Stimulated activated CD4-positive, alpha-beta T cell treated with anti-CD3 and anti-CD28 coated beads, Interleukin-4, amount 100 ng/mL, for 4 hours (primary cell): ENCODE measurements at places on chromosomes 7 and 10.
A peak's percentile ranks its signal among the peaks of the same experiment; 100 is the strongest.

- DNase-seq, result no peak
Observed at GRCh38 chr7:151009327-151010036, 14.8 kb downstream of the ATG9B start.

- DNase-seq, result no peak
Observed at GRCh38 chr7:90488220-90488619, 18.8 kb downstream of the PTTG1IP2 start.

DNA sequence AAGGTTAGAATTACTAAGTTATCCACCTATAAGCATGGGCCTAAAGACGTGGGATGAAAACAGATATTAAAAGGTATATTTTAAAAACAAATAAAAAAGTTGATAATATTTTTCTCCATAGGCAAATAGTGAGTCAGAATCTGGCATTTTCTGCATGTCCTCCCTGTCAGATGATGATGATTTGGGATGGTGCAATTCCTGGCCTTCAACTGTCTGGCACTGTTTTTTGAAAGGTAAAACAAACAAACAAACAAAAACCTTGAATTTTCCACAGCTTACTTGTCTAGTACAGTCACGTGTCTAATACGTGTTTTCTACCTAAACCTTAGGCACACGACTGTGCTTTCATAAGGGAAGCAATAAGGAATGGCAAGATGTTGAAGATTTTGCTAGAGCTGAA, 17.4 kb downstream of the HBP1 start:
- no peak for DNase-seq

DNA sequence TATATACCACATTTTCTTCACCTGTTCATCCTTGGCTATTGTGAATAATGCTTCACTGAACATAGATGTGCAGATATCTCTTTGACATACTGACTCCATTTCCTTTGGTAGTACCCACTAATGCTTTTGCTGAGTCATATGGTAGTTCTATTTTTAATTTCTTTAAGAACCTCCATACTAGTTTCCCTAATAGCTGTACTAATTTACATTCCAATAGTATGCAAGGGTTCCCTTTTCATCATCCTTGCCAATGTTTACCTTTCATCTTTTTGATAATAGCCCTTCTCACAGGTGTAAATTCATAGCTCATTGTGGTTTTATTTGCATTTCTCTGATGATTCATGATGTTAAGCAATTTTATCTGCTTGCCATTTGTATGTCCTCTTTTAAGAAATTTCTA, 159.9 kb downstream of the CALCR start:
- DNase-seq, result no peak

- DNase-seq, result no peak
Observed at GRCh38 chr10:29811751-29812427, 177.1 kb upstream of the SVIL start.

DNA sequence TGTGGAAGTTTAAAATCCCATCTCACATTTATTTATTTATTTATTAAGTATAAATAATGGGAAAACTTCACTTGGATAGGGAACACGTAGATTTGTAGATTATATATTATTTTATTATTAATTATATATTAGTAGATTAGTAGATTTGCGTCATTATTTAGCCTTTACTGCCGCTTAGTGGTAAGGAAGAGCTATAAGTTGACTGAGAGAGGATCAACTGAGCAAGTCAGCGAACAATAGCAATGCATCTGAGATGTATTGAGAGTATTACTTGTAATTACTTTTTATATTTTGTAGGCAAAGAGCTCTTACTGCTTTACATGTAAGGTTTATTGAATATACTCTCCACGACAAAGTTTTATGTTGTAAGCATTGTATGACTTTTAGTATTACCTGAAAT, 244.5 kb upstream of the ANKRD30A start:
- DNase-seq, result no peak

- no peak for DNase-seq
Observed at GRCh38 chr7:134701272-134701671, 54.6 kb downstream of the BPGM start.

DNA sequence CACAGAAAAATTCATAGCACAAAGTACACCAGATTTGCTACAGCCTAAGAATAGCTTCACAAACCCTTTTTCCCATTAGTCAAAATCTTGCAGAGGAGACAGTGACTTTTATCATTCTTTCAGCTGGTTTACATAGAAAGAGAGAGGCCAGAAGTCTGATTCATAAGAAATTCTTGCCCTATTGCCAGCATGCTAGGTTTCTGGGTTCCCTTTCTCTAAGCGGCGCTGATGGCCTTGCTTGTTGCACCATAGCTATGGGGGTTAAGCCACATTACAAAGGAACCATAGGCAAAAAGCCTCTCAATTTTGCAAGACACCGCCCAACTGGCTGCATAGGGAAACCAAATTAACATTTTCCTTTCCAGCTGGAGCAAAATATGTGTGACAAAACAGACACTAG, 87.4 kb downstream of the ZNF467 start:
- DNase-seq, result no peak

DNA sequence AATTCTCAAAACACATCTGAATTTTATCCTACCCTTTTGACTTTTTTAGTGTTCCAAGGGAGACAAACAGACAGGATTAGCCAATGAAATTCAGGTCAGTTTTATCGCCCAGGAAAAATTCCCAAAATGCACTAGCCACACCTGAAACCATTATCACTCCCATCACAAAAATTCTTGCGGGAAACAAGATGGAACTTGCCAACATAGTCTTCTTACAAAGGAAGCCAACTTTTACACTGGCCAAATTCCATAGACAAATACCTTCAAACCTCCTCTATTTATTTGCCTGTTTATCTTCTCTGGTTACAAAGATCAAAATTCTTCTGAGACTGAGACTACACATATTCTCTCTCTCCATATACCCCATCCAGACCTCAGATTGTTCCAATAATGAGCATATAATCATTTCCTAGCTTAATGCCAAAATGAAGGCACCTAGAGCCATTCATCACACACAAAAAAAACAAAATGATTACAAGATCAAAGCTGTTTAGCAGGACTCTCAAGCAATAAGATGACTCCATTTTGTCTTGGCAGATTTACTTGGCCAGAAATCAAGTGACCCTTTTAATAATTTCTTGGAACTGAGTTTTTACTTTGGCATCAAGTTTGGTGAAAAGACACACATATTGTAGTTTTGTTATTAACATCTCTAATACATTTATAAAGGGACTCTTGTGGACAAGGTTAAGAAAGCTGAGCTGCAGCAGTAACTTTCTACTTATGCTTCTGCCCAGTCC, 30.2 kb downstream of the MET start:
- DNase-seq, result no peak

DNA sequence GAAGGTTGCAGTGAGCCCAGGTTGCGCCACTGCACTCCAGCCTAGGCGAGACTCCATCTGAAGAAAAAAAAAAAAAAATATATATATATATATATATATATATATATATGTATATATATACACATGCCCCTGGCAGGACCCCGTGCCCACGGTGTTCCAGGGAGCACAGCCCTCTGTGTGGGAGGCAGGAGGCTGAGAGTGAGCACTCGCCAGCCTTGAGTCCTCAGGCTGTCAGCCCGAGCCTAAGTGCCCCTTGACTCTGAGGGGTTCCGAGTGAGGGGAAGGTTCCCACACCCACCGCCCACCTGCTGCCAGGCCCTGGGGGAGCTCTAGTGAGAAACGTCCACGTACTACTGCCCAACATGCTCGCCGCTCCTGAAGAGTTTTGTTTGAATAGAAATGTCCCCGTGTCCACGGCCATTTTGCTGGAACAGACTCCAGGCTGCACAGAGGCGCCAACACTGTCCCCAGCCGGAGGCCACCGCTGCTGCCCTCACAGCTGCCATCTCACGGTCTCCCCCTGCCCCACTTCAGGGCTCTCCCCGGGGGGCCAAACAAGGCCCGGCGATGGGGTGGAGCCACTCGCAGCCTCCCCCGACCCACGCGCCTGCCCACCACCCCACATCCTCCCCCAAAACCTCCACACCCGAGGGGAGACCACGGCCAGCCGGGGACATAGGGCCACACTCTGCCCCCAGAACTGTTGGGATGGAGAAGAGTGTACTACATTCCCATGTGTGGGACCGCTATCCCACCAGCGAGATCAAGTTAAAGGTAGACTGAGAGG, 62.8 kb upstream of the EBF3 start:
- DNase-seq, result no peak

DNA sequence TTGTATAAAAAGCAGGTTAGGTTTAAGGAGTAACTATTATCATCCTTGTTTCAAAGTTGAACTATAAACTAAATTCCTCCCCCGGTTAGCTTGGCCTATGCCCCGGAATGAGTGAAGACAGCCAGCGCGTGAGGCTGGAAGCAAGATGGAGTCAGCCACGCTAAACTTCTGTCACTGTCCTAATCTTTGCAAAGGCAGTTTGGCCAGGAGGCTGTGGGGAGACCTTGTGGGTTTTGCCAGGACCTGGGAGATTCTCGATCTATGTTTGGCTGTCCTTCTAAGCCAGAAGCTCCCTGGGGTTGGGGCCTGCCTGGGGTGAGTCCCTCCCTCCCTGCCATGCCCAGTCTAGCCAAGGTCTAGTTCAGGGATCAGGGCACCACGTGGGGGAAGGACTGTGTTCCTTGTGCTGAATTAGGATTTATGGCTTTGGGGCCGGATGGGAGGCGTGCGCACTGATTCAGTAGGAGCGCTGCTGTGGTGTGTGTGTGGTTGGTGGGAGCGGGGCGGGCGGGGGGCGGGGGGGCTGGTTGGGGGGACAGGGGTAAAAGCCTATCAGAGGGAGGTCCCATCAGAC, 871 bp upstream of the GTF2IRD1 start:
- no peak for DNase-seq

DNA sequence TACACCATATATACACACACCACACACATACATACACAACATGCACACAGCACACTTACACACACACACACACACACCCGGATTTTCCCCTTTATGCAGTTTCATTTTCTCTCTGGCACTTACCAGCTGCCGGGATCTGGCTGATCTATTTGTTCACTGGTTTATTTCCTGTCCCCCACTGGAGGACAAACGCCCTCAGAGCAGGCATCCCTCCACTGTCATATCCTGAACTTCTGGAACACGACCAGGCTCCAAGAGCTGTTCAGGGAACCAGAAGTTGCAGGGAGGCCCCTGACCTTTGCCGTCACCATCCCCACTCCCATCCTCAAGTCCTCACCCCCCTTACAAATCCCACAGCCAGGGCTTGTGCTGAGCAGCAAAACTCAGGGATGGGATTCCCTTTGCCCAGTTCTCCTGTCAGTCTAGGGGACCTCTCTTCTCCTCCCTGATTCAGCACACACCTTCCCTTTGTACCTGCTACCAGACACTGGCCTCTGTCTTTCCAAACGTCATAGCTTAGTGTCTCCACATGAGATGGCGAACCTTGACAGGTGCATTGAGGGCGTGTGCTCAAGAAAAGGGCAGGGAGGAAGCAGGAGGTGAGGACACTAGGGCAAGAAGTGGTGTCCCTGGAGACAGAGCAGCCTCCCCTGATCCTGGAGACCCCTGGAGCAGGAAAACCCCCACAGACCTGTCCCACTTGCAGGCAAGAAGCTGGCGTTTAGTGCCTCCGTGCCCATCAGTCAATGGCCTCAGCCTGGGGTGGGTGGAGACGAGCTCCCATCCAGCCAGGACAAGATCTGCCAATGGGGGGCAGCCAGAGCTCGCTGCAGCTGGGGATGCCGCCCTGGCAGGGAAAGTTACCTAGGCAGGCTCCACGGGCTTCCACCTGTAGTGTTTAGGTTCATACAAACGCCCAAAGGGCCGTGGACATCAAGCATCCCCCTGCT, 12.7 kb upstream of the DOCK1 start:
- no peak for DNase-seq

DNA sequence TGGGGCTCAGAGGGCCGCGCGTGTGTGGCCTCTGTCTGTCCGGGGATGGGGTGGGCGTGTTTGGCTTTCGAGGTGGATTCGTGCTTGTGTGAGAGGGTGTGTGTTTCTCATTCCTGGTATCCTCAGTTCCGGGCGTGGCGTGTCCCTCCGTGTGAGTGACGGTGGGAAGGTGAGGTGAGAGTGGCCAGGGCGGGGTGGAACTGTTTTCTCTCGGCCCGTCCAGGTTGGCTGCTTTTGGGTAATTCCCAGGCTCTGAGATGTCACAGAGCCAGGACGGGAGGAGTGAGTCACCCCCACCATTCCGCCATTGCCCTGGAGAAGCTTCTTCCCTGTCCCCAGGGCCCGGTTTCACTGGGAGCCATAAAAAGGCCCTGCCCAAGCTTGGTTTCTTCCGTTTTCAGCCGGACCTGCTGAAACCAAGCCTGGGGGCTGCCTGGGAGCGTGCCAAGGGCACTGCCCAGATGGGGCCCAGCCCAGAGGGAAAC, 21.3 kb upstream of the CLDN4 start:
- no peak for DNase-seq

DNA sequence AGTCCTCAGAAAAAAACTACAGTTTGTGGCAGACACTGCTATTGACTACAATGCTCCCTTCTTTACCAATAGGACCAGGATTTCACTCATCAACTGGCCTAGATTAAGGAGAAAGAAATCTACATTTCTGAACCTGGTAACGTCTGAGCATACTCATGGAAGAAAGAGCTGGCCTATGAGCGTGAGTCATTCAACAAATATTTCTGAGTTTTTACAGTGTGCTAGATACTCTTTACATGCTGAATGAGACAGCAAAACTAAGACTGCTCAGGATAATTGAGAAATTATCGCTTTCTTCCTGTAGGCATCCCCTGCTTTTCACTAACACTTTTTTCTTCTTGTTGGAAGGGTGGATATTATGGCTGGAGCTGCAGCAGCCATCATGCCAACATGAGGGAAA, 609.7 kb downstream of the TNS3 start:
- DNase-seq, result no peak

- DNase-seq, result no peak
Observed at GRCh38 chr7:84677117-84677732, 482.6 kb upstream of the SEMA3A start.

GRCh38 chr10:75818552-75818951, 387.1 kb downstream of the LRMDA start:
- no peak for DNase-seq

- DNase-seq, result peak; percentile 44
Observed at GRCh38 chr10:132185601-132186487, 904 bp upstream of the DPYSL4 start.

GRCh38 chr7:52473756-52474155, 561.7 kb upstream of the POM121L12 start:
- DNase-seq, result no peak

DNA sequence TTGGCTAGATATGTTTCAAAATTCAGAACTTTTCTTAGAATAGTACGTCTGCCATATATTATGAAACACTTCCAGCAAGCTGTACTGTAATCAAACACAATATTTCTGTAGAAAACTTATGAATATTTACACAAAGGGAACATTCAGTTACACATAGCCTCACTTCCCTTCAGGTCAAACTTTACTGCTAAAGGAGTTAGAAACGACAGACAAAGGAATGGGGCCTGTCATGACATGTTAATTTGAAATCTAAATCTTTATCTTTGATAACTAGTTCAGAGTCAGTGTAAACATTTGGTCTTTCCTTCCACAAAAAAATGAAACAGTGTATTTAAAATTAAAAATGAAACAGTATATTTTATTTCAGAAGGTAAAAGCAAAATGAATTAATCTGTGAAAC, 1.0 kb upstream of the CROT start:
- DNase-seq, result no peak

DNA sequence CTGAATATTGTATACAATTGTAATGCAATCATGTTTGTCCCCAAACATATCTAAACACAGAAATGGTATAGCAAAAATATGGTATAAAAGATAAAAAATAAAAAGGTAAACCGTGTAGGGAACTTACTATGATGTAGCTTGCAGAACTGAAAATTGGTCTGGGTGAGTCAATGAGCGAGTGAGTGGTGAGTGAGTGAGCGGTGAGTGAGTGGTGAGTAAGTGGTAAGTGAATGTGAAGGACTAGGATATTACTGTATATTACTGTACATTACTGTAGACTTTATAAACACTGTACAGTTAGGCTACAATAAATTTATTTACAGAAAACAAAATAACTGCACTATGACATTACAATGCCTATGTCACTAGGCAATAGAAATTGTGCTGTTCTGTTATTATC, 1163.2 kb upstream of the SORCS1 start:
- no peak for DNase-seq
